Stimulated activated CD4-positive, alpha-beta T cell treated with anti-CD3 and anti-CD28 coated beads, Interleukin-15, amount 100 ng/mL, for 48 hours (primary cell): ENCODE measurements at places on chromosomes 7 and 10.

DNA sequence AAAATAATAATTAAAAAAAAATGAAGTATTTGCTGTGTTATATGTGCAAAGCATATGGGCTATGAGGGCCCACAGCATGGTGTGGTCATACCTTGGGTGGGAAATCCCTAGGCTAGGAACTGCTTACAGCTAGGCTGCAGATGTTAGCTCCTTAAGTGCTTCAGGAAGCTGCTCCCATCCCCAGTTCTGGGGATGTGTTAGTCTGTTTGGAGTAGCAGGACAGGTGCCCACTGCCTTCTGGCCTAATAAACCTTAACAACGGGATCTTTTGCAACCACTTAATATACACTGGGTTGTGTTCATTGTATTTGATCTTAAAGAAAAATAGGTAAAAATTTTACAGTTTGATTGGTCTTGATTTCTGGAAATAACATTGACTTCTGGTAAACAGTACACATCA is 46.3 kb downstream of the HK1 start:
- DNase-seq = no peak

- DNase-seq = no peak
Measured at GRCh38 chr7:37108615-37109014, 340.0 kb downstream of the ELMO1 start.

DNA sequence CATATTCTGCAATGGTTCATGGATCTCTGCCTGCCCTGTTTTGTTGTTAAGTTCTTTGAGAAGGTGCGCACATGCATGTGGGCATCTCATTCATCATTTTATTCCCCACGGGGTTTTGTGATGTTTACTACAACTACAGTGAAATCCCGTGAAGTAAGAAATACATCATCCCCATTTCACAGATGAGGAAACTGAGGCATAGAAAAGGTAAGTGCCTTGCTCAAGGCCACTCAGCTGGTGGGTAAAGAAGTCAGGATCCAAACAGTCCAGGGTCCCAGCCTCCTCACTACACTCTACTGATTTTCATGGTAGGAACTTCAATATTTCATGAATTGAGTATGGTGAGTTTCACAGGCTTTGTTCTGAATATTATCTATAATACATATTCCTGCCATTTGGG is 72.6 kb downstream of the CYP26A1 start:
- DNase-seq = no peak

DNA sequence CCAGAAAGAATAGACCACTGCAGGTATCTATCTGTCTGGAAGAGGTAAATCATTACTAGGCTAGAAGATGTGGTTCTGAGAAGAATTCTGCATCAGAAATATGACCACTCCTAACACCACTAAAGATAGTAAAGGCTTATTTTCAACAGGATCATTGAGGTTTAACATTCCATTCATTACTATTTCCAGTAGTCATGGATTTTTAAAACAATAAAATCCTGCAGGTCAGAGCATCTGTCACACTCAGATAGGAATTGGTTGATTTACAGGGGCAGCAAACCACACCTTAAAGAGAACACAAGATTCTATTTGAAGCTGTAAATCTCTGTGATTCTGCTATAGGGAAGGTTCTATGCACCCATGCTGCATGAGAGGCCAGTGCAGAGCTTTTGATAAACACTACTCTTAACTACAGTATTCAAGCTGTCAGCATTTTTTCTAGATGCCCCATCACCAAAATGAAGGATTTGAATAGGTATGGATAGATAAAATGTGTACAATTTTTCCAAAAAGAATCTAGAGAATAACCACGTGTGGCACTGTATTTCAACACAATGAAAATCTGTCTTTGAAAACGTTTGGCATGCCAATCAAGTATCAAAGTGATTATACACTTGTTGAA is 14.6 kb downstream of the LRRC17 start:
- DNase-seq = no peak

- no peak for DNase-seq
Measured at GRCh38 chr10:79601939-79602338, 8.8 kb upstream of the SFTPA1 start.

GRCh38 chr10:70866424-70866823 is 21.9 kb downstream of the PCBD1 start:
- no peak for DNase-seq

DNA sequence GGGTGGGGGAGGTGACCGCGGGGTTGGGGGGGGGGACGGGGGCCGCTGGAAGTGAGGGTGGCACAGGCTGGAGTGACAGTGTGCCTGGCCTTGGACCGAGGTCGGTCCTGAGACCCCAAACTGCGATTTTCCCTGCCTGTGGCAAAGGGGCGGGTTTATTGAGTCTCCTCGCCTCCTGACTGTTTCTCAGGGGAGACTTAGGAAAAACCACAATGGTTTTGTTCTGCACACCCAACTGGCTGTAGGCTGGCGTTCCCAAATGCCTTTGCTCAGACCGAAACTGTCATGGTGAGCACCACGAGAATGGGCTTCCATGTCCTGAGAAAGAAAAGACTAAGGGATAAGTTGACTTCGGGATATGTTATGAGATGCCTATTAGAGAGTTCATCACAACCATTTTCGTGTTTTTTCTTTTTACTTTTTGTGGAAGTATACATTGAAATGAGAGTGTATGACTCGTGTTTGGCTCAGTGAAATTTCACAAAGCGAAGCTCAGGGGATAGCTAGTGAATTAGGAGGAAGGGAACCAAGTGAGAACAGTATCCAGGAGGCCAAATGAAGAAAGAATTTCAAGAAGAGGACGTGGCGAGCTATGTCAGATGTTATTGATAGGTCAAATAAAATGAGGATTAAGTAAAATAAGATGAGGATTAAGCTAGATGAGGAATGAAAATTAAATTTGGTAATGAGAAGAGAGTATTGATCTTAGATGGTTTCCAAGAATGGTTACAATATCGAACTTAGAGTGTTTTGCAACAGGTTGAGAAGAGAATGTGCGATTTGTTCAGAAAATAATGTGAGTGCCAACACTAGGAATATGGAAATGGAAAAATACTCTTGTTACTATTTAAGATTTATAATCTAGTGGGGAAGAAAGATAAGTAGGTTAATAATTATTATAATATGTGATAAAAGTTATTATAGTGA is 918 bp downstream of the NET1 start:
- no peak for DNase-seq

GRCh38 chr7:48252995-48253394 is 81.7 kb downstream of the ABCA13 start:
- DNase-seq = no peak

DNA sequence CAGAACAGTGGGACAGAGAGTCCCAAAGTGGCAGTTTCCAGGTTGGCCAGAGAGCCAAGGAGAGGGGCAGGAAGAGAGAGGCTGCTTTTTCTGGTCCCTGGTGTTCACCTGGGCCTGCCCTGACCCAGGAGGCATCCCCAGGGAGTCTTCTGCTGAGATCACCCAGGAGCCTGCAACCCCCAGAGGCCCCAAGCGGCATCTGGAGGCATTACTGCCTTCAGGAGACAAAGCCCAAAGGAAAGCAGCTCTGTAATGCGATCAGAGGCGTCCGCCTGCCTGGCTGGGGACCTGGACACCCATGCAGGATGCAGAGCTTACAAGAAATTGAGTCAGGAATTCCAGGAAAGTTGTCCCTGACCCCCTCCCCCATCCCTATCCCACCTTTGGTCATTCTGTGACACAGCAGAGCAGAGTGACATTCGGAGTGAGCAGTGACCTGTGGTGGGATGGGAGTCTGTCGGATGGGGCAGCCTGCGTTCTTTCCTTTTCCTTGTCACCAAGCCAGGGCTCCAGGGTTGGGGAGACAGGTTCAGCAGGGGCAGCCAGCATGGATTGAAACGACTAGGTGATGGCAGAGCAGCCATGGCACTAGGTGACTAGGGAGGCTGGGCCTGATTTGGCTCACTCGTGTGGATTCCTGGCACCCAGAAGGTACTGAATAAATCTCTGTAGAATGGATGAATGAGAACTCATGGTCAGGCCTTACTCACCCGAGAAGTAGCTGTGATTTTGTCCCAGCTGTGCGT is 10.4 kb downstream of the UNC5B start:
- DNase-seq = no peak

GRCh38 chr7:138565451-138566114 is 105.5 kb downstream of the TRIM24 start:
- no peak for DNase-seq

GRCh38 chr7:128888756-128889095 is 21.8 kb downstream of the KCP start:
- no peak for DNase-seq

DNA sequence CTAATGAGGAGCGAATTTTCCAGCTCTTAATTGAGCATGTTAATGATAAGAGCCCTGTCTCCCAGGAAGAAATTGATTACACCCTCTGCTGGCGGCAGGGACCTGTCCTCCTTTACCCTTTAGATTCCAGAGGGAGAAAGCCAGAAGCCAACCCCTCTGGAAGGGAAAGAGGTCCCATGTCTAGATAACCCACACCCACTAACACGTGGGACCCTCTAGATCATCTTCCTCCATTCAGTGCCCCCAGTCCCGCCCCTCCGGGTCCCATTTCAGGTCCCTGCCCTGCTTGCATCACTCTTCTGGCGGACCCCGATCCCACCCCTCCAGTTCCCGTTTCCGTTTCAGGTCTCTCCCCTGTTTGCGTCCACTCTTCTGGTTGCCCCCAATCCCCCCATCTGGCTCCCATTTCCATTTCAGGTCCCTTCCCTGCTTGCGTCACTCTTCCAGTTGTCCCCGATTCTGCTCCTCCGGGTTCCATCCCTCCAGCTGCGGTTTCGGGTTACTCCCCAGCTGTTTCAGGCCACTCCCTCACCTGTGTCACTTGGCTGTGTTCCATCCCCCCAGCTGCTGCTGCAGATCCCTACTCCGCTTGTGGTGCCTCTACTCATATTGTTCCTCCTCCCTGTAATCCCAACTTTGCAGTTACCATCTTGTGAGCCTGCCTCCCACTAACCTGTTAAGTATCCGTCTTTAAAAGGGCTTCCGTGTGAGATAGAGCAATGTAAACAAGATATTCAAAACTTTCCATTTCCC is 202.4 kb downstream of the SH2D4B start:
- no peak for DNase-seq

DNA sequence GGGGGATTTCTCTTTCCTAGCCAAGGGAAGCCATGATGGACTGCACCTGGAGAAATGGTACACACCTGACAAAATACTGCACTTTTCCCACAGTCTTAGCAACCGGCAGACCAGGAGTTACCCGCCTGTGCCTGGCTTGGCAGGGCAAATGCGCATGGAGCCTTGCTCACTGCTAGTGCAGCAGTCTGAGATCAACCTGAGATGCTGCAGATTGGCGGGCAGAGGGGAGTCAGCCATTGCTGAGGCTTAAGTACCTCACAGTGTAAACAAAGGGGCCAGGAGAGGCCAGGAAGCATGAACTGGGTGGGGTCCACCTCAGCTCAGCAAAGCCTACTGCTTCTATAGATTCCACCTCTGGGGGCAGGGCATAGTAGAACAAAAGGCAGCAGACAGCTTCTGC is 49.4 kb downstream of the OR13A1 start:
- no peak for DNase-seq

DNA sequence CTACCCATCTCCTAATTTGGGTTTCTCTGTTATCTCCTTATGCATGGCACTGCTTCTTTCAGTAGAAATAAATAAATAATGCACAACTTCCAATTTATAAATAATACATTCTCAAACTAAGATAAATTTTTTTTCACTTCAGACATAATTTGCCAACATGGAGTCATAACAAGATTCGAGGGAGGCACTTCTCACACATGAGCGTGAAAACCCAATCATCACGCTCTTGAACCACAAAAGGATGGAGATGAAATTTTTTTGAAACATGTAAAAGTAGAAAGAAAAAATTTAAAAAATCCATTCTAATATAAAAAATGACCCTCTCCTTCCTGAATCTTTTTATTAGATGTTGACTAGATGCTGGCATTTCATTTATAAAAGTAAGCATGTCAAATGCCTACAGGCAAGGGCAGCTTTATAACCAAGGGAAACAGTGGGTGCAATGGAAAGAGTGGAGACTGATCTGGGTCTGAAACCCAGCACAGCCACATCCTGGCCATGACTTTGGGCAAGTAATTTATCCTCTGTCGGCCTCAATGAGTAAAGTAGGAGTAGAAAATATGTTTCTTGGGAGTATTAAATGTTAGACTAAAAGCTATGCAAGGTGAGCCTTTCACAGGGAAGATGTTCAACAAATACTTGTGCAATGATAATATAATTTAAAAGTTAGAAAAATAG is 185.0 kb downstream of the STK31 start:
- no peak for DNase-seq

DNA sequence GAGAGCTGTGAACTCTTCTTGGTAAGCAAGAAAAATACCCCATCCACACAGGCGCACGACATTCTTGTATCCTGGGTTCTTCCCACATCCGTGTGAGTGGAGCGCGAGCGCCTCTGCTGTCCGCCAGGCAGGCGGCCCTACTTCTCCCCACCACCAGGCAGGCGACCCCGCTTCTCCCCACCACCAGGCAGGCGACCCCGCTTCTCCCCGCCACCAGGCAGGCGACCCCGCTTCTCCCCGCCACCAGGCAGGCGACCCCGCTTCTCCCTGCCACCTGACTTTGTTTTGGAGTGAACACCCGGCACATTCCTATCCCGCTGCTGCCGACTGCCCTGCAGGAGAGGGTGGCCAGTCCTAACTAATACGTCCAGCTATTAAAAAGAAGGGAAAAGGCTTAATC is 120.8 kb downstream of the NT5C2 start:
- DNase-seq = no peak

- no peak for DNase-seq
Measured at GRCh38 chr10:126969310-126969709, 64.1 kb downstream of the DOCK1 start.

- DNase-seq = no peak
Measured at GRCh38 chr10:70750156-70750703, 34.9 kb downstream of the TBATA start.

DNA sequence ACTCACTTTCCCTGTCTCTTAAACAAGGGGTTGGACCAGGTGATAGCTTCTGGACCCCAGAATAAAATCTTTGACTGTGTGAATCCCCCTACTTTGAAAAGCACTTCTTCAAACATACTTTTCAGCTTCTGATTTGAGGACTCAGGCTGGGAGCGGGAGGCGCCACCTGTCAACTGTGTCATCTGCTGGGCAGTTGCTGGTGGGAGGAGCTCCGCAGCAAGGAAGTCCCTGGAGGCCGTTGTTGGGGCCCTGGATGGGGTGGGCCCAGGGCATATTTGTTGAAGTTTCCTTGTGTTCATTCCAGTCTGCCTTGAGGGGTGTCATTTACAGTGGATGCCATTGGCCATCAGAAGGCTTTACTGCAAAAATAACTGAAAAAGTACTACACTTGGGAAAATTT is 197.7 kb downstream of the CCDC3 start:
- DNase-seq = no peak

- DNase-seq = peak; percentile 74
Measured at GRCh38 chr10:124732931-124733570, 11.1 kb downstream of the FAM53B start.

DNA sequence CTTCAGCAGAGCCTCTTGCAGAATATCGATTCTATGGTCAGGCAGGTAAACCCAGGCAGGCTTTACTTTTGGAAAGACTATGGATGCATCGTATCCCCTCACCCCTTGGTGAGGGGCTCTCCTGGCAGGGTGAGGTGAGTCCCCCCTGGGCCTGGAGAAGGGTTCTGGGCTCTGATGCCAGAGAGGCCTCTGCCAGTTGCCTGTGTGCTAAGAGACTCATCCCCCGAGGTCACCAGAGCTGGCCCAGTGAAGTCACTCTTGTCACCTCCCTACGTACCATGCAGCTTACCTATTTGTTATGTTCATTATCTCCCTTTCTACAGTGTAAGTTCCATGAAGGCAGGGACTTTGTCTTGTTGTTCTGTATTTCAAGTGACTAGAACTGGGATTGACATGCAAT is 51.3 kb downstream of the TSPAN15 start:
- no peak for DNase-seq
